ENCODE measurements at places on chromosomes 3 and 15.

GRCh38 chr3:123759311-123759710 is 124.8 kb downstream of the MYLK start:
- DNase-seq: no peak

DNA sequence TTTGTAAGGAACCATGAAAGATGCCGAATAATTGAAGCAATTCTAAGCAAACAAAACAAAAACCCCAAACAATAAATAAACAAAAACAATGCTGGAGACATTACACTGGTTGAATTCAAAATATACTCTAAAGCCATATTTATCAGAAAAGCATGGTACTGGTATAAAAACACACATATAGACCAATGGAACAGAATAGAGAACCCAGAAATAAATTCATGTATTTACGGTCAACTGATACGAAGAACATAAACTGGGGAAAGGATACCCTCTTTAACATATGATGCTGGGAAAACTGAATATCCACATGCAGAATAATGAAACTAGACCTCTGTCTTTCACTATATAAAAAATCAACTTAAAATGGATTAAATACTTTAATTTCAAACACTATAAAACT is 214.3 kb upstream of the PDZRN3 start:
- no peak for DNase-seq

GRCh38 chr3:150546226-150547044 is at the start of the genes EIF2A and SERP1:
Gene EIF2A, plus strand, starts transcription at chr3:150546787. Its CDS starts 16 bp downstream, at chr3:150546803.
Gene SERP1, minus strand, starts transcription at chr3:150546496. Its CDS starts 361 bp downstream, at chr3:150546135.
- peak; percentile 98 for DNase-seq

DNA sequence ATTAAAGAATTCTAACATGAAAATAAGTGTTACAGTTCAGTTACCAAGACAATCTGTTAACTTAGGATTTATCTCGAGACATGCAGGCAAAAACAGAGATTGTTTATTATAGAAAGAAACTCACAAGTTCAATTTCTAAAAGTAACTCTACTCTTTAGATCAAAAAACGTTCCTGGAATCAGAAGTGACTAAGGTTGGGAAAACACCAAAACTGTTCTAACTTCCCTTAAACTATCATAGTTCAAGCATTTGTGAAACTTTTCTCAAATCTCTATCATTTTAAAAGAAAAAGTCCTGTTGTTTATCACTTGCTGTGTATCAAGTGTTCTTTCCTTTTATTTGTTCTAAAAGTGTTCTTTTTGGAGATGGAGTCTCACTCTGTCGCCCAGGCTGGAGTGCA is 8.7 kb downstream of the WDR82 start:
- DNase-seq: no peak

GRCh38 chr15:98155356-98155755 is 194.9 kb downstream of the ARRDC4 start:
- DNase-seq: no peak

GRCh38 chr15:27271258-27271657 is 300.3 kb downstream of the GABRG3 start:
- no peak for DNase-seq
